ENCODE measurements at places on chromosomes 4 and X. TPM values are rescaled to one million over a fixed set of nuclear protein-coding genes. Genes with fewer than 3 reads are reported as not detected.

GRCh38 chr4:179503976-179504375 is 2061.7 kb upstream of the AGA start:
- H3K4me3 ChIP-seq: no peak overlapping the region
- H3K36me3 ChIP-seq: no peaks in the 10 kb centered on the region
- no peak overlapping the region for H3K27ac ChIP-seq
- DNase-seq: no peak
- H3K4me1 ChIP-seq: no peaks in the 10 kb centered on the region

- H3K4me3 ChIP-seq: no peak overlapping the region
- peaks cover 13% of the 10 kb centered on the region for H3K36me3 ChIP-seq
- H3K27ac ChIP-seq: no peak overlapping the region
- no peaks in the 10 kb centered on the region for H3K27me3 ChIP-seq
- peaks cover 6% of the 10 kb centered on the region for H3K4me1 ChIP-seq
These were observed 14.4 kb downstream of the PKD2 start for GRCh38 chr4:88021824-88022223.

DNA sequence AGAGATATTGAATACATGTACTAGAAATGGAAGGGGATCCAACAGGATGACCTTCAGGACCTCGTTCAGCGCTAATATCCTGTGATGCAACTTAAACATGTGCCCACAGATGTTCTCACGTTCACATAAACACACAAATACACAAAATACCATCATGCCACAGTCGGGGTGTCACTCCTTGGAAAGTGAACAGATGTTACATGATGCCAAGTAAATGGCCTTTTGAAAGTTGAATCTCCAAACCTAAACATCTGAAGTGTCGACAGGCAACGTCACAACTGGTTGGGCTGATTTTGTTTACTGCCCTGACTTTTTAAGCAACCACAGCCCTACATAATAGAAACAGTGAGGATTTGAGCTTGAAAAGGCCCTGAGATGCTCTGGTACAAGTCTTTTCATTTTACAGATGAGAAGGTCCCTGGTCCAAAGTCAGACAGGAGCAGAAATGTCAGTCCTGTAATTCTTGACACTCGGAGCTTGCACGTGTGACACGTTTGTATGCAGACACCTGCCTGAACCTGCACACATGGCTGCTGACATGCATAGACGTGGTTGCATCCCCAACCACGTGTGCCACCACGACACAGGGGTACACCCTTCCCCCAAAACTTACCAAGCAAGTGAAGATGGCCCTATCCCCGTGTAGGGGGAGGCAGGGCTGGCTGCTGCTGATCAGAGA is 23.5 kb upstream of the BCORL1 start:
- H3K27me3 ChIP-seq: no peaks in the 10 kb centered on the region
- DNase-seq: no peak
- H3K4me1 ChIP-seq: no peaks in the 10 kb centered on the region
- no peak overlapping the region for H3K4me3 ChIP-seq

- DNase-seq: no peak
- H3K4me3 ChIP-seq: no peak overlapping the region
- H3K27ac ChIP-seq: no peak overlapping the region
These were observed 310.0 kb downstream of the PDHA2 start for GRCh38 chr4:96149894-96150293.

DNA sequence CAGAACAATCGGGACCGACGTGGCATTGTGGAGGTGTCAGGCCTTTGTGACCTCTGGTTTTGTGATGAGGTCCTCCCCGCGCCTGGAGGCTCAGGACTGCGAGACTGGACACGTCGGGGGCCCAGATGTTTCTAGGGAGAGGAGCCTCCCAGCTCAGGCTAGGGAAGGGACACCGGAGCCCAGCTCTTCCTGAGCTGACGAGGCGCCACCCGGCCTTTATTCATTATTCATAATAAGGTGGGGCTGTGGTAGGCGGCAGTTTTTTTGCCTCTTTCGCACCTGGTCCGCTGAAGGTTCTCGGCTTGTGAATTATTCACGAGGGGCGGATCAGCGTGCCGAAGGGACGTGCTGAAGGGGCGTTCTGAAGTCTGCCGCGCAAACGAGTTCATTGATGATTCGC is 2.3 kb upstream of the UBA1 start:
- H3K4me3 ChIP-seq: peak overlapping the region; percentile 65
- peaks cover 11% of the 10 kb centered on the region for H3K4me1 ChIP-seq
- H3K27ac ChIP-seq: no peak overlapping the region
- H3K36me3 ChIP-seq: no peaks in the 10 kb centered on the region
- no peaks in the 10 kb centered on the region for H3K27me3 ChIP-seq

- no peaks in the 10 kb centered on the region for H3K4me1 ChIP-seq
- no peak overlapping the region for H3K4me3 ChIP-seq
- H3K27me3 ChIP-seq: no peaks in the 10 kb centered on the region
- H3K36me3 ChIP-seq: no peaks in the 10 kb centered on the region
These were observed 490.2 kb downstream of the TLL1 start for GRCh38 chr4:166363198-166363597.

The SPATA4 gene
- total RNA-seq: not detected

The PNPLA4 gene
- 9.7 TPM for total RNA-seq
